ENCODE measurements at places on chromosomes 2 and 18.

DNA sequence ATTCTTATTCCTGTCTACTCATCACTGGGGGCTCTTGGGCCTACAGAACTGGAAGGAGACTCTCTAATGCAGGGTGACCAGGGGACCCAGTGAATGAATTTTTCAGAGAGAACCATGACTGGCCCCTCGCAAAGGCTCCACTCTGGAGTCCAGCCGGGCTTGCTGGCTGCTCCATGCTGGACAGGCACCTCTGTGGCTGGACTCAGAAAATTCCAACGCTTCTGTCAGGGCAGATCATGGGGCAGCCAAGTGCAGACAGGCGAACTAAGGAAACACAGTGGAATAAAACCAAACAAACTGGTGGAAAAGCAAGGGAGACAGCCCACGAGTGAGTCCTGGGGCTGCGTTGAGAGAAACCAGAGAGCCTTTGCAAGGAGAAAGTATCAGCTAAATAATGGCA is 57.2 kb downstream of the ACAA2 start:
- DNase-seq = no peak

DNA sequence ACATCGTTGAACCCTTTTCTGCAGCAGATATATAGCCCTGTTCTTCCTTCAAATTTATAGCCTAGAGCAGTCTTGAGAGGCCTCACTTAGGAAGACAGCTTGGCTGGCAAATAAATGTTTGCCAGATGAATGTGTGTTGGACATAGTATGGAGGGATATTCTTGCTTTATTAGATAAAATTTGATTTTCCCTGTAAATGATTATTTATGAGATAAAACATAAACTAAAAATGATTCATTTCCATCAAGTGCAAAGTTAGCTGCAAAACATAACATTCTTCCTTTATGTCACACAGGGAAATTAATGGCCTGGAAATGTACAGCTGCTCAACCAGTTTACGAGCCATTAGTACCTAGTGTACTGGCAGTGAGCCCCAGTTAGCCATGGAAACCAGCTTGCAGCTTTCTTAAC is 82.5 kb downstream of the LIMS1 start:
- peak; percentile 77 for DNase-seq

GRCh38 chr2:222418739-222419138 is 5.6 kb upstream of the SGPP2 start:
- no peak for DNase-seq

DNA sequence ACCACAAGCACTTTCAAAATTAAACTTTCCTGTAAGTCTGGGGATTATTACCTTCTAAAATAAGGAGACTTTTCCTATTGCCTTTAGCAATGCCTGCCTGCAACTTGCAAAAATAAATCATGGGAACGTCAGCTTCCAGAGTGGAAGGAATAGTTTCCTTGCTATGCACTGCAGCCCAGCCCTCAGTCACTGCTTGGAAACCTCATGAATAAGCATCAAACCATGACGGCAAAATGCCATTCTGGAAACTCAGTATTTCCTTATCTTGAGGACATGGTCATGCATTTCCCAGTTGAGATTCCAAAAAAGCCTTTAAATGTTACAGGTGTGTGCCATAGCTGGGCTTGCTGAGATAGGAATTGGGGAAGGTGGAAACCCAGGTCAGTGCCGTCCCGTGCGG is 84.2 kb upstream of the OTOS start:
- DNase-seq = no peak

DNA sequence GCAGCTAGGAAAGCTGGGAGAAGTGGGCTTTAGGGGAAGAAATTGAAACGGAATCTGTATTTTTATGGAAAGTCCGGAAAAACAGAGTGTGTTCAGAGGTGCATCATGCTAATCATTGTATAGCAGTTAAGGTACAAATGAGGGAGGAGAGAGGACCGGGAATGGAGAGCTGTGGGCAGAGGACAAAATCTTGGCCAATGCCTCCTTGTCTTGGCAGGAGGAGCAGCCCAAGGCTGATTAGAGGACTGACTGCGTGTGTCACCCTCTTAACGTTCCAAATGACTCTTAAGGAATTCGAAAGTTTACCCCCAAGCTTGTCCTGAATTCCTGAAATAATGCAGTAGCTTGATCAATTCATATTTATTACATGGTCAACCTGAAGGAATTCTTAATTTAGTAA is 81.0 kb downstream of the ZNF236 start:
- no peak for DNase-seq

GRCh38 chr2:220550995-220551700 is 923.7 kb downstream of the SLC4A3 start:
- no peak for DNase-seq

GRCh38 chr2:191345788-191346187 is 100.6 kb downstream of the MYO1B start:
- DNase-seq = no peak

- DNase-seq = no peak
Measured at GRCh38 chr2:241620419-241620769, 16.6 kb downstream of the THAP4 start.

GRCh38 chr2:101064868-101065549 is 62.9 kb downstream of the RPL31 start:
- no peak for DNase-seq

GRCh38 chr2:21083482-21083881 is 39.6 kb upstream of the APOB start:
- DNase-seq = no peak

- DNase-seq = no peak
Measured at GRCh38 chr18:68102117-68102516, 585.6 kb upstream of the DSEL start.

- DNase-seq = no peak
Measured at GRCh38 chr2:178070824-178071223, 1.8 kb downstream of the PDE11A start.

DNA sequence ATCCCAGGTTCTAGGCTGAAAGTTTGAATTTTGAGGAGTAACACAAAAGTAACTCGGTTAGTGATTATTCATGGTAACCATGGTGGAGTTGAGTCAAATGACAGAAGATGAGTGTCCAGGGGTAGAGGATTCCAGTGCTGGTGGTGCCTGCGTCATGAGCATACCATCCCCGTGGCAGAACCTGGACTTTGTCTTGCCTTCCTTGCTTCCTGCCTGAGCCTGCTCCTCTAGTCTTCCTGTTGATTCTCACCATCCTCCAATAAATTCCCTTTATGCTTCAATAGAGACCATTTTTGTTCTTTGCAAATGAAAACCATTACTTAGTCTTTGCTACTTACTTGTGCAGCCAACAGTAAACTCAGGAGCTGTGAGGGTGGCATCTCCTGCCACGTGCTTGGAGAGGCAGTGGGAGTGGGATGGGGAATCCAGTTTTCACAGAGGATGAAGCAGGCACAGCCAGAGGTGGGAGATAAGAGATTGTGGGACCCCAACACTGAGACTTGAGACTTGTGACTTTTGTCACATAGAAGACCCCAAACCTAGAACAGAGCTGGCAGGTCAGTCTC is 4.1 kb upstream of the YES1 start:
- DNase-seq = no peak

DNA sequence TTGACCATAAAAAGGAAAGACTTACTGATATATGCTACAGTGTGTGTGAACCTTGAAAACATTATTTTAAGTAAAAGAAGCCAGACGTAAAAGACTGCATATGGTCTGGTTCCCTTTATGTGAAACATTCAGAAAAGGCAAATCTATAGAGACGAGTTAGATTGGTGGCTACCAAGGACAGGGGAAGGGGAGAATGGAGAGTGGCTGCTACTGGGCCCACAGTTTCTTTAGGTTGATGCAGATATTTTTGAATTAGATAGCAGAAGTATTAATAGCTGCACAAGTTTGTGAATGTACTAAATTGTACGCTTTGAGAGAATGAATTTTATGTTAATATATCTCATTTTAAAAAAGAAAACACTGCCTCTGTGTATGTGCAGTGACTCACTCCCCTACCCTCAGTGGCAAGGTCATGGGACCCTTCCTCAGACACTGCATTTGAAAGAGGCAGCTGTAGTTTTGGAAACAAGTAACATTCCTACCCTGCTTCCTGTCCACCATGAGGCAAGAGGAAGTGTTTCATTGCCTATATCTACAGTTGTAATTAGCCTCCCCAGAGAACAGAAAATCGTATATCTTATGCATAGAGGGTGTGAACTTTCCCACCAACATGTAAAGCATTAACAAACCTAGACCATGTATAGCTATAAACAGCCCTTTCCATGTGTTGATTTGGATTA is 29.8 kb upstream of the ARMC9 start:
- DNase-seq = no peak

DNA sequence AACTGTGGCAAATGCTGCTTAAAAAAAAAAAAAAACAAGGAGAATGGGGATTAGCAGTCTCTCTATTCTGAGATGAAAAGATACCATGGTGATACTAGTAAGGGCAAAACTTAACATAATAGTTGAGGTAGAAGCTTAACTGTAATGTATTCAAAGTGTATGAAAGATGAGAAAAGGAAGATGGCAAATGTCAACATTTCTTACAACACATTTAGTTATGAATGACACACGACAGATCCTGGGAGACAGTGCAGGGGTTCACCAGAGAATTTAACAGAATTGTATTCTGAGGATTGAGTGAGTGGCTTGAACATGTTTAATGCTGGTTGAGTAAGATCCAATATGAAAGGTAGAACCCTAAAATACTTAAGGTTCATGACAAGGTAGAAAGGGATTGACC is 52.7 kb downstream of the CUL3 start:
- DNase-seq = no peak

GRCh38 chr2:190553254-190553653 is 18.7 kb upstream of the NEMP2 start:
- DNase-seq = no peak

- DNase-seq = no peak
Measured at GRCh38 chr2:186645999-186646398, 47.9 kb upstream of the FAM171B start.

GRCh38 chr2:12032975-12033374 is 286.5 kb downstream of the LPIN1 start:
- no peak for DNase-seq

GRCh38 chr2:86498468-86499260 is 57.5 kb downstream of the KDM3A start:
- DNase-seq = no peak

- DNase-seq = peak; percentile 51
Measured at GRCh38 chr18:21167641-21168377, 56.2 kb upstream of the ROCK1 start.

GRCh38 chr2:153299809-153300208 is 178.8 kb downstream of the RPRM start:
- no peak for DNase-seq

GRCh38 chr2:119197126-119197405 is 26.6 kb upstream of the STEAP3 start:
- DNase-seq = no peak

DNA sequence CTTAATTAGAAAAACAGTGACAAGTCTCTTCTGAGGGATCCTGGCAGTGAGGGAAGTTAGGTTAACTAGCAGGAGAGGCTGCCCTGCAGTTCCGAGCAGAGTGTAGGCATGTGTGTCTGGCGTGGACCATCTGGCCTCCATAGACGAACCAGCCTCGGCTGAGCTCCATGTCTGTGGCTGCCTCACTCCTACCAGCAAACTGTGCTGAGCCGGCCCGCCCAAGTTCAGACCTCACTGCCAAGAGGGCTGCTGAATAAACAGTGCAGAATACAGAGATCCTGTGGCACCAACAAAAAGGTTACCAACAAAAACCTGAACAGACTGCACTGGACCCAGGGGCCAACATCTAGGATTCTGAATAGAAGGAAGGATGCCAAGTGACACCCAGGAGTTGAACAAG is 27.3 kb downstream of the INO80C start:
- no peak for DNase-seq

GRCh38 chr2:69933254-69933828 is 18.4 kb downstream of the MXD1 start:
- no peak for DNase-seq

DNA sequence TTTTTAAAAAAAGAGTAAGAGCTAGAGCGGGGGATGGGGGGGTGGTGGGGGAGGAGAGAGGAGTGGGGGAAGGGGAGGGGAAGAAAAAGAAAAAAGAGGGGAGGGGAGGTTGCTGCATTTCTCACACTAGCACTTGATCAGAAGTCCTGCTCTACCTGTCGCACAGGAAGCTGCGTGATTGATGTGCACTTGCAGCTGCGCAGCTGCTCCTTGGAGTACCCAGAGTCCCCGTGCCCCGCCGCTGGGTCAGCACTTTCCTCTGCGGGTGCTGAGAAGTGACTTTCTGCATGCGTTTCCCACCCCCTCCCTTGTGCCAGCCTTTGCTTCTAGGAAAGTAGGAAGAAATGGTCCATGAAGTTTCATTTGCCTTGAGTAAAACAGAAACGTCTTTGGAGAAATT is 297.3 kb downstream of the ETAA1 start:
- no peak for DNase-seq

GRCh38 chr2:231182513-231182899 is 15.9 kb upstream of the ARMC9 start:
- no peak for DNase-seq

- DNase-seq = no peak
Measured at GRCh38 chr2:101803945-101804696, 106.6 kb downstream of the MAP4K4 start.

DNA sequence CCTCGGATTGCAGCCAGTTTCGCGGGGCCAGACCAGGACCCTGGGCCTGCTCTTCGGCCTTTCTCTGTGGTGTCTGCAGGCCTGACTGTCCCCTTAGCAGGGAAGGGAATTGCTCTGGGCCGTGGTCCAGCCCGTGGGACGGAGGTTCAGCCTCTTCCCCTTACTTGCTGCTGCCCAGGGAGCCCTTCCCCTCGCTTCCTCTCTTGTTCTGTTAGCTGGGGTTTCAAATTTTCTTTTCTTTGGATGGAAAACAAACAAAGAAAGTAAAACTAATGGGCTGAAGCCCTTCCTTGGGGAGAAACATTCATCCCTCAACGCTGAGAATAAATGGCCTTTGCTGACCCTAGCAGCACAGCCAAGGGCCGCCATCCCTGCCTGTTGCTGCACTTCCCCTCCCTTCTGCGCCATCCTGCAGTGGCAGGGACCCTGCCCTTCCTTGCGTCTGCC is 52.4 kb downstream of the ASAP2 start:
- no peak for DNase-seq

DNA sequence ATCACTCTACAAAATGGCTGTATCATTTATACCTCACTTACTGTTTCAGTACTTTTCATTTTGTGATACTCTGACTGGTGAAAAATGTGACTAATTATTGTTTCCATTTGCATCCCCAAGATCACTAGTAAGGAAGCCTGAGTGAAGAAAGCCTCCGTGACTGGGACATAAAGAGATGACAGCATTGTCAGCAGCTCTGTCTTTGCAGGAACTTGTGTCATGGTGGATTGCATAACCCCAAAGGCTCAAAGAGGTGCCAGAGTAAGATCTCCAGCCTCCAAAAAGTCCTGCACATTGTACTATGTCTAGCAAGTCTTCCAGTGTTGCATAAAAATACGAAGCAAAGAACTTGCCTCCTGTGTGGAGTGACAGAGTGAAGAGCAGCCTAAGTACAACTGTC is 187.5 kb upstream of the CRIM1 start:
- no peak for DNase-seq

DNA sequence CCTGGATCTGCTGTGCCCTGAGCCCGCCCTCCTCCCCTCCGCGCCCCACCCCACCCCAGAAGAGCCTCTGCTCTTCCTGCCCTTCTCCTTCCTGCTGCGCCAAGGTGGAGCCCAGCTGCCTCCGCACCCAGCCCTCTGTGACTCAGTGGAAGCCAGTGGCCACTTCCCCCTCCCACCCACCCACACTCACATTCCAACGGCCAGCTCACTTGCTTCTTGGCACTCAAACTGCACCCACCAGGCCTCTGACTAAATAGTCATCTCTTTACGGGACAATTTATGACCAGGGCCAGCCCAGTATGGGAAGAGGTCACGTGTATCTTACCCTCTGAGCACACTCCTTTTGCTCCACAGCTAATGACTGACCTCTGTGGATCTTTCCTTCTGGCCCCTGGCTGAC is 150.4 kb upstream of the SLC1A4 start:
- DNase-seq = no peak
